ENCODE measurements at places on chromosomes 12 and 14.
A peak's percentile ranks its signal among the peaks of the same experiment; 100 is the strongest.

GRCh38 chr12:80778005-80778541 is 61.4 kb downstream of the MYF5 start:
- DNase-seq = peak; percentile 69

GRCh38 chr12:42362647-42363260 is 36.8 kb downstream of the PPHLN1 start:
- no peak for DNase-seq

GRCh38 chr14:64580467-64580866 is 30.7 kb downstream of the PPP1R36 start:
- no peak for DNase-seq

DNA sequence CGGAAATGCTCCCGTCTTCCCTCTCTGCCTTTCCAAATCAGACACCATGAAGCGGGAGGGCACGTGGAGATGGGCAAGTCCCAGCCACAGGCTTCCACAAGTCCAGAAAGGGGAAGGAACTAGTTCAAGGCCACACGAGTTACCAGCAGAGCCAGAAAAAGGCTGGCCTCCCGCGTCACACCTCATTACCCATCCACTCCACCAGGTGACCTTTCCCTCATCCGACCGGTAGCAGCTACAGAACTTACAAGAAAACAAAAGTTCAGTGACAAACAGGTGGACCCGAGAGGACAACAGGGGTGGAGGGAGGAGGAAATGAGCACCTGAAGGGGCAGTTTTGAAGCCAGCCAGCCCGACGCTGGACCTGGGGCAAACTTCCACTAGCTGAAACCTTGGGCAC is 46.9 kb downstream of the CHGA start:
- DNase-seq = no peak

GRCh38 chr12:129606239-129606638 is 297.6 kb downstream of the TMEM132D start:
- DNase-seq = no peak

DNA sequence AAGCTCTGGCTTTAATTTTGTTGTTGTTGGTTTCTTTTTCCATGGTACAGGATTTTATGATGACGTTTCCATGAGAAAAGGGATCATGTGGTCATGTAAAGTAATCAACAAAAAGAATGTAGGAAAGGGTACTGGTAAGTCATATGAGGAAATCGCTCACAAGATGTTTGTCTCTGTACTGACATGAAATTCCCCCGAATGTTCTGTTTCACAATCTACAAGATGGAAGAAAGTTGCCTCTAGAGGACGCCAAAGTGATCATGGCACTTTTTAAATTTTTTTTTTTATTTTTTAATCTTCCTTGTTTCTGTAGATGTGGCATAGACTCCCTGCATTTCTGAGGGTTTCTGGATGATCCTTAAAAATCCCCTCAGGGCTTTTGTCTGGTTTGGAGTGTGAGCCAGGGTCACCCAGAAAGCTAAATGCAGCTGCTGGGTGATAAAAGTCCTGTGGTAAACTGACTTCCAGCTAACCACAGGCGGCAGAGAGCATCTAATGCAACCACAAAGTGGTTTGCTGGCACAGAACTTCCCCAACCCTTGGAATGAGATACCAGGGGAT is 393.5 kb downstream of the CCDC91 start:
- DNase-seq = no peak

- no peak for DNase-seq
Observed at GRCh38 chr12:116266631-116267349, 10.7 kb downstream of the MED13L start.

GRCh38 chr14:59297071-59297776 is 108.8 kb downstream of the DAAM1 start:
- no peak for DNase-seq

GRCh38 chr12:81450920-81451739 is 308.0 kb downstream of the PPFIA2 start:
- no peak for DNase-seq

DNA sequence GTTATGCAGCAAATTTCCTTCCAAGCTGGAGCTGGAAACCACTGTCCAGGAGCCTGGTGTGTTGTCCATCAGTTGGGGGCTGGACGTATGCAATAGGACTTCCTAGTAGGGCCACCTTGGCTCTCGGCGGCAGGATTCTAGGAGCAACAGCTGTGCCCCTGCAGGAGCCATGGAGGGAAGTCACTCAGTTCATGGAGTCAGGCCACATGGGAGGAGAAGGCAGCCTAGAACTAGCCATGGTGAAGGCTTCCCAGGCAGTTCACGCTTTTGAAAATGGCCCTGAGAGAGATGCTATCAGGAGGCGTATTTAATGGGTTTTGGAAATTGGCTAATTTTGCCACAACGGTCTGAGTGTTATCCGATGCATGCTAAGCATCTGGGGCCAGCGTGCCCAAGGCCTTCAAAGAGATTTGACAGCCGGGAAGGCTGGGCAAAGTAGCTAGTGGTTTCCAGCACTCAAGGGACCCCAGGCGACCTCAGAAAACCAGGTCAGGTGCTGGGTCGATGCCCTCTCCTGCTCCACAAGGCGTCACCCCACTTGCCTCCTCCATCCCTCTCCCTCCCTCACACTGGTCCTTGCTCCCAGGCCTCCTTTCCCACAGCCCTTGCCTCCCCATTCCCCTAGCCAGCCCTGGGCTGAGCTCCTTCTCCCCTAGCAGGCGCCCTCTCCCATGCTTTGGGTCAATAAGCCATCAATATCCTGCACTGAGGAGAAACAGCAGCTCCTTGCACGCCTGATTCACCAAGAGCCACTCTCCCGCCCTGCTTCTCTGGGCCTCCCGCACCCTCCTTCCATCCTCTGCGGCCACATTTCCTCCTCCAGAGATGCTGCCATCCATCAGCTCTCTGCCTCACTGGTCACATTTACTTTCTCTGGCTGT is 30.9 kb upstream of the SYNDIG1L start:
- no peak for DNase-seq

GRCh38 chr14:24366721-24367513 is 1.1 kb upstream of the NFATC4 start:
- peak; percentile 97 for DNase-seq

DNA sequence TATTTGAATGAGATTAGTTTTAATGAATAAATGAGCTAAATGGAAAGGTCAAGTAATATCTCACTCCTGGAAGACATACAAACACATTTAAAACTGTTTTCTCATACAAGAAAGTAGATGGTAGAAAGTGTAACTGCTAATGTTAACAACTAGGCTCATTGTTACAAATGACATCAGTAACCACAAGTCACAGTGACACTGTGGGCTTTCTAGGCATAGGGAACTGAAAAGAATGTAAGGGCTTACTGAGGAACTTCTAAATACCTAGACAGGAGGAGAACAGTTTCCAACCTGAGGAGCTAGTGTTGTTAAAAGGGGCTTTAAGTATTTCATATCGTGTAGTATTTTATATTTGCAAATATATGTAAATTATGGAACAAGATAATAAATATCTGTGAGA is 17.5 kb upstream of the ERGIC2 start:
- DNase-seq = no peak

- no peak for DNase-seq
Observed at GRCh38 chr12:96121271-96121711, 72.9 kb upstream of the ELK3 start.

GRCh38 chr12:53572134-53572758 is 53.9 kb downstream of the ATF7 start:
- no peak for DNase-seq

DNA sequence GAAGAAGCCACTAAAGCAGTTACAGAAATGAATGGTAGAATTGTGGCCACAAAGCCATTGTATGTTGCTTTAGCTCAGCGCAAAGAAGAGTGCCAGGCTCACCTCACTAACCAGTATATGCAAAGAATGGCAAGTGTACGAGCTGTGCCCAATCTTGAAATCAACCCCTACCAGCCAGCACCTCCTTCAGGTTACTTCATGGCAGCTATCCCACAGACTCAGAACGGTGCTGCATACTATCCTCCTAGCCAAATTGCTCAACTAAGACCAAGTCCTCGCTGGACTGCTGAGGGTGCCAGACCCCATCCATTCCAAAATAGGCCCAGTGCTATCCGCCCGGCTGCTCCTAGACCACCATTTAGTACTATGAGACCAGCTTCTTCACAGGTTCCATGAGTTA is 21.5 kb upstream of the SRGAP1 start:
- no peak for DNase-seq

DNA sequence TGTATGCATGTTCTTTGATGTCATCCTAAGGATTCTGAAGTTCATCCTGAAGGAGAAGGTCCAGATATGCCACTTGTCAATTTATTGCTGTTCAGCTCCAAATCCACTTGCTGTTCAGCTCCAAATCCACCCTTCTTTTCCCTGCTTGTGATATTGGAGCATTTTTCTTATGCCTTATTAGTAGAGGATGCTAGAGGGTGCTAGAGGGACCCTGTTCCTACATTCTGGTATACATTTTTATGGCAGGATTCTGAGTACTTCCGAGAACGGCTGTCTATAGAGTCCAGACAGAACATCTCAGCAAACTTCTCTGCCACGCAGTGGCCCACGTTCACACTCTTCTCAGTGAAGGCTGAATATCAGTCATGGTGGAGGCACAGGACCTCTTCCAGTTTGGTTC is 406.7 kb downstream of the NOVA1 start:
- DNase-seq = no peak

DNA sequence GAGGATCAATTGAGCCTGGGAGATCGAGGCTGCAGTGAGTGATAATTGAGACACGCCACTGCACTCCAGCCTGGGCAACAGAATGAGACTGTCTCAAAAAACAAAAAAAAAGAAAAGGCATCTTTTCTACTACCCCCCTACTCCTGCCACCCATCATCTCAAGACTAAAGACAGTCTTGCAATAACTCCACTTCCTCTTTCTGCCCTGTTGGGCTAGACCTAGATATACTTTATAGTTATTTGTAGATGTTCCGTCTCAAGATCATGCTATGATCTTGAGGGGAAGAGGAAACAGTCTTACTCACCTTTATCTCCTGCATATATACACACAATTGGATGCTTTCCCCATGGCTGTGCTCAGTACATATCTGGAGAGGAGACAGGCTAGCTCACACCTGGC is 12.1 kb upstream of the ESPL1 start:
- DNase-seq = no peak

DNA sequence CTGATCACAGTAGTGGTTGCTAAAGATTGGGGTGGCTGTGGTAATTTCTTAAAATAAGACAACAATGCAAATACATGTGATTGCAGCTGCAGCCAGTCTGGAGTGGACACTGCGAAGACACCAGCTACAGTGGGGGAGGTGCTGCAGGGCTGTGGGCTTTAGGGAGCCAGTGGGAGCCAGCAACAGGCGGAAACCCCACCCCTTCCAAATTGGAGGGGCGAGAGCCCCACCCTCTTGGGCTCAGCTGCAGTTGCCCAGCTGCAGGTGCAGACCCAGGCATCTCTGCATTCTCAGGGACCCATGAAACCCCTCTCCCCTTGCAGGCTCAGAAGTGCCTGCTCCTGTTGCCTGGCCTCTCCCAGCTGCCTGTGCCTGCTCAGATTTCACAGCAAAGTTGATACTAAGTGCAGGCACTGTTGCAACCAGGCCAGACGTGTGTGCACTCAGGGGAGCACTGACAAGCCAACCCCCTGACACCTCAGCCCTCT is 104.8 kb downstream of the MYF5 start:
- no peak for DNase-seq

- no peak for DNase-seq
Observed at GRCh38 chr12:50633955-50634354, 129.2 kb downstream of the DIP2B start.

GRCh38 chr14:102883089-102883541 is 39.3 kb upstream of the AMN start:
- DNase-seq = no peak

GRCh38 chr14:61492474-61492873 is 171.1 kb downstream of the PRKCH start:
- DNase-seq = no peak

DNA sequence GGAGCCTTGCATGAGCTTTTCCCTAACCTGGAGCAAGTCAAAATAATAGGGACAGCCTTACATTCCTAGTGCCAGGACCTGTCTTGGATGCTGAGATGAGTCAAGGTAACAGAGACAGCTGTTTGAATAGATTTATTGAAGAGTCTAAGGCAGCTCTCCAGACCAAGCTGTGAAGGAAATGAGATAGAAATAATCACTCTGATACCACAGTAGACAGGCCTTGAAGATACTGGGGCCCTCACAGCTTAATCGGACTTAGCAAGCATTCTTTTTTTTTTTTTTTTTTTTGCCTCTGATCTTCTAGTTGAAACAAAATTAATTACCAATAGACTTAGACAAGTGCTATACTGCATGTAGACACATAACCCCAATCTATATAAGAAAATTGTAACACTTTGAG is 3.1 kb upstream of the RNASE9 start:
- DNase-seq = no peak

DNA sequence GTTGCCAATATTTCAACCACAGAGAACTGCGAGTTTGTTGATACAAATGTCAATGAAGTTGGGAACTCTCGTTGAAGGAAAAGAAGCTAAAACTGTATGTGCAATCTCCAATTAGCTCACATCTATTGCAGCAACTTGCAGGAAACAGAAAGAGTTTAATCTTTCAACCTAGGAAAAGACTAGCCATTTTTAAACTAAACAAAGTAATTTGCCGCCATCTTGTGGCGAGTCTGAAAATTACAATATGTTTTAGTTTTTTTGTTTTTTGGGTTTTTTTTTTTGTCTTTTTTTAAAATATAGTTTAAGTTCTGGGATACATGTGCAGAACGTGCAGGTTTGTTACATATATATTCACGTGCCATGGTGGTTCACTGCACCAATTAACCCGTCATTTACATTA is 131.2 kb upstream of the FOXG1 start:
- DNase-seq = no peak

DNA sequence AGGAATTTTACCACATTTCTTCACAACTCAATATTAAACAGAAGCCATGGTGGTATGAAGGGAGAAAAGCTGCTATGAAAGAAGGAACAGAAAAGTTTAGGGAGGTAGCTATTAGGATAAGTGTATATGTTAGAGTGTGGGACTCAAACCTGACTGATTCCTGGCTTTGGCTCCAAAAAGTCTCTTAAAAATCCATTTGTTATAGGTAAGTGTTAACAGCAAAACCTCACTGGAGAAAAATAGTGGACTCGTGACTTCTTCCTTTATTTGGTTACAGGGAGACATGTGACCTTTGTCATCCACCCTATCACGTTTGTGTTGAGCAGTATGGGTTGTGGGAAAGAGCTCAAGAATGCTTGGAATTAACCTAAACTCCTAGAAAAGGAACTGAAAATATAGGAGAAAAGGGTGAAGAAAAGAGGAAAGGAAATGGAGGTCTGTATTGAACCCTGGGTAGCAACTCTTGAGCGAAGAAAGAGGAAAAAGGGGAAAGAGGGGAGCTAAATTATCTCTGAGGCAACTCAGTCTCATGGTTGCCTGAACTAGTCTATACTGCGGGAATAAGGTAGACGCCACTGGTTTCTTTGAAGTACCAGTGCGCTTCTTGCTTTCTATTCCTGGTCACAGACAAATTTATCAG is 3.6 kb upstream of the EID3 start:
- DNase-seq = no peak

- no peak for DNase-seq
Observed at GRCh38 chr14:62674563-62675237, 370.6 kb downstream of the KCNH5 start.

DNA sequence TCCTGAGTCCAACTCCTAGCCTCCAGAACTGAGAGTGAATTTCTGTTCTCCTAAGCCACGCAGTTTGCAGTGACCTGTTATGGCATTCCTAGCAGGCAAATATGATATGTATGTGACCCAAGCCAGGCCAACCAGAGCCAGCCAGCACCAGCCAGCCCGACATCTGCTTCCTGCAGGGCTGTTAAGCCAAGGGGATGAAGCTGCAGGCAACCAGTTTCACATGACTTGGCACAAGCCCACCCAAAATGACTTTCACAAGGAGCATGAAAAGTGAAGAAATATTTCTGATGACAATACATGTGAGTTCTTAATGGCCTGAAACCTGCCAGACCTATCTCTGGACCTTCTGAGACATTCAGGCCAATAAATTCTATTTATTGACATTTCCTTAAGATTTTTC is 68.1 kb downstream of the ITPK1 start:
- DNase-seq = no peak
